Motor neuron (in vitro differentiated cells): ENCODE measurements at places on chromosomes 13 and 19. TPM values are rescaled to one million over a fixed set of nuclear protein-coding genes. Genes with fewer than 3 reads are reported as not detected.

GRCh38 chr19:11722414-11722813 is 16.3 kb downstream of the ZNF823 start:
- no peak for ATAC-seq

- no peak for ATAC-seq
These were observed 51.5 kb upstream of the MRI1 start for GRCh38 chr19:13712767-13713201.

DNA sequence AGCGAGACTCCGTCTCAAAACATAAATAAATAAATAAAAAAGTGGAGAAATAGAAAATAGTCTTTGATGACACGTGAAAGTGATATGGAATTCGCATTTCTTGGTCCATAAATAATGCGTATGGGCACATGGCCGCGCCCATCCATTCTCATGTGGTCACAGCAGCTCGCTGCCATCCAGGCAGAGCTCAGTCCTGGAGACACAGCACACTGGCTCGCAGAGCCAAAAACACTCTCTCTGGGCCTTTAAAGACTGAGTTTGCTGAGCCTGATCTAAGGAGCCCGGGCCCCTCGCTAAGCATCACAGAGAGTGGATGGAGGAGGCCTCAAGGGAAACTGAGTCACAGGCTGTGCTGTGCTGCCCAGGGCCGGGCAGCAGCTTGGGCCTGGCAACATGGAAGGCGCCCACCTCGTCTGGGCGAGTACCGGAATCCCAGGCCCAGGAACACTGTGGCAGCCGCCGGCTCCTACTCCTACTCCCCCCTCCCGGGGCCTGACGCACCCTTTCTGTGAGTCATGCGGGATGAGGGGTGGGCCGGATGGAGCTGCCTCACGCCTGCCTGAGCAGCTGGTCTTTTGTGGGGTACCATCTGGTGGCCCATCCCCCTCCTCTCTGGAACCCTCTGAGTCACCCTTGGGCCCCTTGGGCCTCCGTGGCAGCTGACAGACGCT is 28.9 kb upstream of the CACTIN start:
- peak; percentile 96 for ATAC-seq

GRCh38 chr19:34066007-34066643 is 106.2 kb upstream of the LSM14A start:
- ATAC-seq = peak; percentile 90

DNA sequence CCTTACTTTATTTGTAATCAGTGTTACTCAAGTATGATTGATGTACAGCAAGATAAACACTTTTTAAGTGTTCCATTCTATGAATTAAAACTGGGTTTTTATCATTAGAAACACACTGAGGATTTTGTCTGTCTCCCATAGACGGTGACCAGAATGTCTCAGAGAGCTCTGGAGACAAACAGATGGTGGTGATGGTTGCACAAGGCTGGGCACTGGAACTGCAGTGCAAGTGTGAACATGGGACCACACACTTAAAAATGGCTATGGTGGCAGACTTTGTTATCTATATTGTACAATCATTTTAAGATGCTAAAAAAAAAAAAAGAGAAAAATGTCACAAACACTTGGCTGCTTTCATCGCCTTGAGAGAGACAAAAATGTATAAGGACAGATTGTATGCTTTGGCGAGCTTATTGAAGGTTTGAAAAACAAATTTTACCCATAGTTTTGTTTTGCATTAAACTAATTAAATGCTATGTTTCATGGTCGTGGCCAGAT is 273.0 kb downstream of the SHISA2 start:
- ATAC-seq = no peak

DNA sequence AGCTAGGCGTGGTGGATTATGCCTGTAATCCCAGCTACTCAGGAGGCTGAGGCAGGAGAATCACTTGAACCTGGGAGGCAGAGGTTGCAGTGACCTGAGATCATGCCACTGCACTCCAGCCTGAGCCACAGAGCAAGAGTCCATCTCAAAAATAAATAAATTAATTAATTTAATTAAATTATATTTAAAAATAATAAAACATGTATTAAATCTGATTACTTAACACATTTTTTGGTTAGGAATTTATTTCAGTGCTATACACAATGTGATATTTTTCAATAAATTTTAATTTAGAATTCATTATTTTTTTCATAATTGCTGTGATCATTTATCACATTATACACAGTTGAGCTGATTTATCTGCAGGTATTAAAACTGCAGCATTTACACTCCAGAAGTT is 1101.5 kb upstream of the MIR17HG start:
- ATAC-seq = no peak

DNA sequence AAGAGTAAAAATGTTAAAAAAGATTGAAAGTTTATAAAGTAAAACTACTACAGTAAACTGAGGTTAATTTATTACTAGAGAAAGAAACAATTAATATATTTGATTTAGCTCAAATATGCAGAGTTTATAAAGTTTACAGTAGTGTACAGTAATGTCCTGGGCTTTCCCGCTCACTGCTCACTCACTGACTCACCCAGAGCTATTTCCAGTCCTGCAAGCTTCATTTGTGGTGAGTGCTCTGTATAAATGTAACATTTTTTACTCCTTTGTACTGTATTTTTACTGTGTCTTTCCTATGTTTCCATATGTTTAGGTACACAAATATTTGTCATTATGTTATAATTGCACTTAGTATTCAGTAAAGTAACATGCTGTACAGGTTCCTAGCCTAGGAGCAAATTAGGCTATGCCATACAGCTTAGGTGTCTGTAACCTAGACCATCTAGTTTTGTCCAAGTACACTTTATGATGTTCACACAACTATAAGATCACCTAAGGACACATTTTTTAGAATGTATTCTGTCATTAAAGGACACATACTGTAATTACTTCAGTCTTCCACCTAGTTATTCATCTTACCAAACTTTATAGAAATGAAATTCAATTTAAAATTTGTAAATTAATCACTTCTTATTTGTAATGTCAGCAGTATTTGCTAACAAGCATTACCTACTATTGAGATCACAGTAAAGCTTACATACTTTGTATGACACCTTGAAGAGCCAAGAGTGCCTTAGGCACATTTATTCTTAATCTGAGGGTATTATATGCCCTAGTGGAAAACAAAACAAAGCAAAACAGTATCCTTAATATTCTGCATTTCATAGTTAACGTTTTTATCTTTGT is 683.4 kb downstream of the PCDH9 start:
- ATAC-seq = no peak

GRCh38 chr19:42480335-42481095 is 37.8 kb upstream of the CXCL17 start:
- peak; percentile 62 for ATAC-seq

KLK1 gene
- not detected in 2 replicates for total RNA-seq

ZNF556 gene
- total RNA-seq = 0.09 and 0.10 TPM in 2 replicates
